Suprapubic skin (tissue), 4 donors: ENCODE measurements at places on chromosomes 5 and 9. TPM values are rescaled to one million over a fixed set of nuclear protein-coding genes. Genes with fewer than 3 reads are reported as not detected.
A peak's percentile ranks its signal among the peaks of the same experiment; 100 is the strongest.

GRCh38 chr9:131226226-131226625, 50.1 kb downstream of the FAM78A start:
- DNase-seq: no peak

GRCh38 chr5:35540002-35540401, 77.7 kb upstream of the SPEF2 start:
- no peak for DNase-seq

- DNase-seq: no peak
Observed at GRCh38 chr9:136054146-136054545, 40.9 kb downstream of the NACC2 start.

GRCh38 chr5:88556406-88556805, 287.8 kb upstream of the TMEM161B start:
- no peak for DNase-seq

IFNA21 gene
- total RNA-seq: not detected

- peak; percentile 59 for DNase-seq
Observed at GRCh38 chr9:93580654-93581380, 4.4 kb downstream of the PHF2 start.

DNA sequence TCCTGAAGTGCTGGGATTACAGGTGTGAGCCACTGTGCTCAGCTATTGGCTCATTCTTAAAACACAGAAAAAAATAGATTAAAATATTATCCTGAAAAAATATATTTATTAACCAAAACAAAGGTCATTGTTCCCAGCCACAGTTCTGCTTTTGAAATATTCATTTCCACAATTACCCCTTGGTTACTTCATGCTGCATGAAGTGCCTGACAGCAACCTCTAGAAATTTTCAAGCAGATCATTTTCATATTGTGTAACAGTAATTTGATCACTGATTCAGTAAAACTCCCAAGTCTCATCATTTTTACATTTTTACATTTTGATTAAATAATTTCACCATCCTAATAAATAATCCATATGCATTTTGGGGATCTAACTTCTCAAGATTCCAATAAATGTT, 18.8 kb upstream of the GNAQ start:
- DNase-seq: no peak

DNA sequence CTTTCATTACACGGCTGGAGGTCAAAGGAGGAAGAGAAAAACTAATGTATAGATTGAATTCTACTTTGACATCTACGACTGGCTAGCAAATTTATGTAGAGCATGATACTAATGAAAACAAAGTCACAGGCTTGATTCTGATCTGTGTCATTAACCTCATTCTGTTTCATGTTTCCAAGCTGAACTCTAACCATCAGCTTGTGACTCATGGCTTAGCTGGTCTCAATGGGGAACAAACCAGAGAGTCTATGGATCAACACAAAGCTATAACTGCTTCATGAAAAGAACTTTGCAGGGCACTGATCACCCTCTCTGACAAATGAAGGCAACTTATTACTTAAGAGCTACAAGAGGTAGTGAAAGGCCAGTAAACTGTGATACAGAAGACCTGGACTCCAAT, 23.6 kb upstream of the PDE4D start:
- DNase-seq: no peak

- DNase-seq: no peak
Observed at GRCh38 chr9:130020618-130021017, 22.4 kb downstream of the FNBP1 start.

- DNase-seq: no peak
Observed at GRCh38 chr5:93570294-93571113, 10.5 kb downstream of the NR2F1-AS1 start.

- DNase-seq: no peak
Observed at GRCh38 chr5:78416677-78417425, 56.4 kb downstream of the SCAMP1 start.

DNA sequence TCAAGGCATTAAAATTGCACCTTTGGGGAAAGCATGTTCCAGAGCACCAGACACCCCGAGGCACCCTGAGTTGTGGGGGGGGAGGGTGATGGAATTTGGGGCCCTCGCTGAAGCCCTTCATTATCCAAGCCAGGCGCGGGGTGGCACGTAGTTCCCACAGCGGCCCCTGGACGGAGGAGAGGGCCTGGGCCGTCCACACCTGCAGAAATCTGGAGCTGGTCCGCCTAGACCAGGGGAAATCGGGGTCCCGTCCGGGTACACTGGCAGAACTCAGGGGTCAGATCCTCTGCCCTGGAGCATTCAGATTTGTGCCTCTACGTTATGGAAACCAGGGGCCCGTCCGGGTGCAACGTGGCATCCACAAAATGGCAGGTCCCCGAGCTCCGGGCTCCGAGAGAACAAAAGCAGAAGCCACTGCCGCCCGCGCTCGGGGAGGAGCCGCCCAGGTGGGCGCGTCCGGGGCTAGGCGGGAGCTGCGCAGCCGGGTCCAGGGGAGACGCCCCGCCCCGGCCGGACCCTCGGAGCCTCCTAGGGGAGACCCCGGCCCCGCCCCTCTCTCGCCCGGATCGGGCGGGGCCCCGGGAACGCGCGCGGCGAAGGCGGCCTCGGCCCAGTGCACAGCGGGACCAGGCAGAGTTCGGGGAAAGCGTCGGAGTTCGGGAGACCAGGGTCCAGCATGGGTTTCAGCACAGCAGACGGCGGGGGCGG, at the start of gene PLEKHG4B:
Gene PLEKHG4B, plus strand, starts transcription at position 613 of the 708 bp plus-strand sequence. Its CDS starts 64 bp downstream, at position 677.
- DNase-seq: peak; percentile 74

GRCh38 chr5:57042524-57042931, 90.6 kb upstream of the MIER3 start:
- no peak for DNase-seq

DNA sequence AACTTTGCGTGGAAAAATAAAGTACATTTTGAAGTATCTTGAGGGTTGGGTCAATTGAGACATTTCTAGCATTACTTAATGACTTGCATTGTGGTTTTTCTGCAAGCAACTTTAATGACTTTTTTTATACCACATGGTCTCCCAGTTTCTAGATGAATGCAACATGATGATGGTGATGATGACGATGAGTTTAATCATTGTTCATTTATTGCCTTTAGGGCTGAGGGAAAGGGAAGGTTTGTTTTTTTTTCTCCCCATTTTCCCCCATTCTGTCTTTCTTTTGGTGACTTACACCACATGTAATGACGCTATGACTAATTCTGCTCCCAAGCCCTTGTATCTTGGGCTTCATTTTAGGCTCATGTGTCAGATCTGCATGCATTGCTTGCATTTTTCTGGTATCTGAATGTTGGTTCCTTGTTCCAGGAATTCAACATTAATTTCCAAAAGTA, 57.7 kb upstream of the NXNL2 start:
- DNase-seq: no peak

DNA sequence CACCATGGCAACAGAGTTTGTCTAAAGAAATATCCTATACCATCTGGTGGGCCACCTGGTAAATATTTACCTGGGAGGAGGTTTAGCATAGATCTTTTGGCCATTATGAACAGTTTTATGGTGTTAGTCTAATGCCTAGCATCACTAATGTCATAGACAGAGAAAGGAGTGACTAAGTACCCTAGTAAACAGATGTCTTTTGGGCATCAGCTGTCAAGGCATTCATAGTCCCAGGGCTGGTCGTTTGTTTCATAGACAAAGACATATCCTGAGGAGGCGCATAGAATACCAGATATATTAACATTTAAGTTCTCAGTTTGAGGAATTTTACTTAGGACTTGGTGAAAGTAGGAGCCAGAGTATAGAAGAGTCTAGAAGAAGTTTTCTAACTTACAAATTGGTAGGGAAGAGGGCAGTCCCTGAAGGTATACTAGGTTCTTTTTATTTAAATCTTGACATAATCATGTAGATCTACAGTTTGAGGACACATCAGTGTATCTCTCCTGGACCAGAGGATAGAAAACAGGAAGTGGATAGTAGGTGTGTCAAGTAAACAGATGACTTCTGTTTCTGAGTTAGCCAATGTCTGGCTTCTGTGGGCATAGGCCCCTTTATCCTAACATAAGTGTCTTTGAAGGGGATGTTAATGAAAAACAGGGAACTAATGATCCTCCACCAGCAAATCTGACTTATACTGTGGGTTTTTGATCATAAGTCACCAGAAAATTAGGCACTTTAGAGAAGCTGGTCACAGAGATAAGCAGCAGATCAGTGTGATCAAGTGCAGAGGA, 105.0 kb upstream of the PRSS3 start:
- no peak for DNase-seq

GABRA6 gene
- not detected for total RNA-seq

CD14 gene
- total RNA-seq: 8.3 TPM

GRCh38 chr5:176463113-176463764, 15.1 kb downstream of the FAF2 start:
- no peak for DNase-seq

N4BP3 gene
- total RNA-seq: 11.0 TPM

RNF208 gene
- 5.1 TPM for total RNA-seq

DNA sequence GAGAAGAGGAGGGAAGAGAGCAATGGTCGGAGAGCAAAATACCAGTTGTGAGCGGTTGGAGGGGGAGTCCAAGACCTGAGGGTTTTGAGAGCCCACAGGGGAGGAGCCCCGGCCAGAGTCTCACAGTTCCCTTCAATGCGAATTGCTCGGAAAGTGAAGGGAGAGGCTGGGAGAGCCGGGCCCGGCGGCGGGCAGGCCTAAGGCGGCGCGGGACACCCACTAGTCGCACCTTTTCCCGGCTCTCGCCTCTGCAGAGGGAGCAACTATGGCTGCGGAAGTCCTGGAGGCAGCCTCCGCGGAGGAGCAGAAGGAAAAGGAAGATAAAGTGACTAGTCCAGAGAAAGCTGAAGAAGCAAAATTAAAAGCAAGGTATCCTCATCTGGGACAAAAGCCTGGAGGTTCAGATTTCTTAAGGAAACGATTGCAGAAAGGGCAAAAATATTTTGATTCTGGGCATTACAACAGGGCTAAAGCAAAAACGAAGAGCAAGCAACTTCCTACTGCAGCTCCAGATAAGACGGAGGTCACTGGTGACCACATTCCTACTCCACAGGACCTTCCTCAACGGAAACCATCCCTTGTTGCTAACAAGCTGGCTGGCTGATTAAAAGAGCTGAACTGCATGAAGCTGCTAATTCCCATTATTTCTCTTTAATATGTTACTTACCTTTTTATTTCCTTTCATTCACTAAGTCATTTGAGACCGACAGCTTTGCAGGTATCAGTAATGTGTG, 6.5 kb upstream of the BTNL3 start:
- DNase-seq: no peak

ZNF462 gene
- total RNA-seq: 35.2 TPM

DNA sequence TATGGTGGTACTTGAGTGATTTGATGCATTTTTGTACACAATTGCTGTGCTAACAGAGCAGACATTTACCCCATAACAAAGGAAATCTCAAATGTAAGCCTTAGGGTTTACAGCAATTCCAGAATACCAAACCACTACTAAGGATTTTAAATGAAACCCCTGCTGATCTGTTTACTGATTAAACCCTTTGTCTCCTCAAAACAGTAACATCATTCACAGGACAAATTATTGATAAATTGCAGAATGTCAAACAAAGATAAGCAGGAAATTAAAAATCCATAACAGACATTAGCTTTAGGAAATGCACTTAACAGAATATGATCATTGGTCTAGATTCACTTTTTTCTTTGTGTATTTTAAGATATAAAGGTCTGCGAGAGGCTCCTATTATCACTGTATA, 1016.4 kb upstream of the DMAC1 start:
- no peak for DNase-seq

ADCY2 gene
- total RNA-seq: 10.1 TPM

DNA sequence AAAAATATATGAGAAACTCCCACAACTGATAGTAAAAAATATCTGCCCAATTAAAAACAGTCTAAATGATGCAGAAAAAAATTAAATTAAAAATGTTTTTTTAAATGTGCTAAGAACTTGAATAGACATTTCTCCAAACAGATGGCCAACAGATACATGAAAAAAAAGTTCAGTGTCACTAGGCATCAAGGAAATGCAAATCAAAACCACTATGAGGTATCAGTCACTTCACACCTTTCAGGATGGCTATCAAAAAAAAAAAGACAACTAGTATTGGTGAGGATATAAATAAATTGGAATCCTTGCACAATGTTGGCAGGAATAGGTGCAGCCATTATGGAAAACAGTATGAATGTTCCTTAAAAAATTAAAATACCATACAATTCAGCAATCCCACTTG, 16.6 kb downstream of the ZNF131 start:
- no peak for DNase-seq

C9orf50 gene
- total RNA-seq: not detected

ENHO gene
- total RNA-seq: 3.5 TPM

- DNase-seq: peak; percentile 84
Observed at GRCh38 chr5:43039471-43040286, 440 bp downstream of the ANXA2R start.

DNA sequence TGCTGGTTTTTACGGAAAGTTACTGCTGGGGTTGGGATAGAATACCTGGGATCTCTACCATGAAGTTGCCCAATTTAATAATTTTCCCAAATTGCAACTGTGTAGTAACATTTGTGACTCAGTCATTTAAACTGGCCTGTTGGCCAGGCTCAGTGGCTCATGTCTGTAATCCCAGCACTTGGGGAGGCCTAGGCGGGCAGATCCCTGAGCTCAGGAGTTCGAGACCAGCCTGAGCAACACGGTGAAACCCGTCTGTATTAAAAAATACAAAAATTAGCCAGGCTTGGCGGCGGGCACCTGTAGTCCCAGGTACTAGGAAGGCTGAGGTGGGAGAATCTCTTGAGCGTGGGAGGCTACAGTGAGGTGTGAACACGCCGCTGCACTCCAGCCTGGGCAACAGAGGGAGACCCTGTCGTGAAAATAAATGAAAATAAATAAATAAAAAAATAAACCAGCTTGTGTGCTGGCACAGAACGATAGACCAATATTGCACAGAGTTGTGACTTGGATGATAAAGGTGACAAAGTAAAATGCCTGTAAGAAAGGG, 160.7 kb upstream of the ZNF608 start:
- DNase-seq: no peak

- DNase-seq: no peak
Observed at GRCh38 chr5:55175781-55176175, 2.8 kb upstream of the CDC20B start.

ARAP3 gene
- 7.4 TPM for total RNA-seq

ZNF883 gene
- total RNA-seq: 0.97 TPM

DNA sequence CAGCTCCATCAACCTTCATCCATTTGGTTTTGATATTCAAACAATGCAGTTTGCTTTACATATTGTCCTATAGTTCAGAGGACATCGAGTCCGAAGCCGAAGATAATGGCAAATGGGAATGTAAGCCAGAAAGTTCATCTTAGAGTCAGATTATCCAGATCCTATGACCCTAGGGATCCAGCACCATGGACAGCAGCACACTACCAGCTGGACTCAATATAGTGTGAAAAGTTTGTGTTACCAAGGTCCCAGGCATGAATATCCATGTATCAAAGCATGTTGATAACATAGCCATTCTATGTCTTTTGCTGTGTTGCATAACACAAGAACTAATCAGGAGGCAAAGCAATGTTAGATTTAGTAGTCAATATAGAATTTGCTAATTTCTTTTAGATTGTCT, 46.3 kb downstream of the FSTL4 start:
- no peak for DNase-seq
